Purkinje cell (primary cell): ENCODE measurements at places on chromosomes 3 and 15. TPM values are rescaled to one million over a fixed set of nuclear protein-coding genes. Genes with fewer than 3 reads are reported as not detected.

Gene ZDHHC19
- not detected in 2 replicates for polyA plus RNA-seq

Gene GRIP2
- polyA plus RNA-seq, result 0.36 and 1.6 TPM in 2 replicates

Gene NTRK3
- polyA plus RNA-seq, result 20.6 and 23.4 TPM in 2 replicates

Gene CCR1
- not detected in 2 replicates for polyA plus RNA-seq

Gene CD200R1
- 0.87 and 3.1 TPM in 2 replicates for polyA plus RNA-seq

Gene SPESP1
- polyA plus RNA-seq, result 2.8 and 22.1 TPM in 2 replicates

Gene CCDC12
- polyA plus RNA-seq, result 27.7 and 33.3 TPM in 2 replicates

Gene NR2F2
- polyA plus RNA-seq, result 38.7 and 46.0 TPM in 2 replicates

Gene LIPH
- polyA plus RNA-seq, result 0.28 and 0.52 TPM in 2 replicates

Gene CLDN16
- not detected in 2 replicates for polyA plus RNA-seq

Gene ZNF774
- polyA plus RNA-seq, result 2.7 TPM in 1 of 2 replicates, not detected in the other

Gene GP9
- not detected in 2 replicates for polyA plus RNA-seq

Gene RHOV
- 0.36 TPM in 1 of 2 replicates, not detected in the other for polyA plus RNA-seq

Gene USP13
- polyA plus RNA-seq, result 4.0 and 4.8 TPM in 2 replicates

Gene POMGNT2
- 14.3 and 14.7 TPM in 2 replicates for polyA plus RNA-seq

Gene DAPK2
- 0.29 and 0.46 TPM in 2 replicates for polyA plus RNA-seq

Gene WDR93
- 0.39 and 0.56 TPM in 2 replicates for polyA plus RNA-seq

Gene CRABP1
- 2.5 TPM in 1 of 2 replicates, not detected in the other for polyA plus RNA-seq

Gene PPM1L
- 20.3 and 23.6 TPM in 2 replicates for polyA plus RNA-seq

Gene GP5
- polyA plus RNA-seq, result not detected in 2 replicates

Gene EPHA3
- 3.9 and 7.2 TPM in 2 replicates for polyA plus RNA-seq

Gene TP53BP1
- 18.8 and 30.5 TPM in 2 replicates for polyA plus RNA-seq

Gene MCF2L2
- polyA plus RNA-seq, result 7.0 and 21.9 TPM in 2 replicates

Gene MB21D2
- 13.3 and 15.9 TPM in 2 replicates for polyA plus RNA-seq

Gene GOLGA6L7
- not detected in 2 replicates for polyA plus RNA-seq

Gene MRPL3
- 132 and 150 TPM in 2 replicates for polyA plus RNA-seq

Gene CELF6
- 2.3 and 3.5 TPM in 2 replicates for polyA plus RNA-seq

Gene MNS1
- 4.7 and 9.7 TPM in 2 replicates for polyA plus RNA-seq

Gene RAB5A
- 94.1 and 103 TPM in 2 replicates for polyA plus RNA-seq

Gene LRRC28
- 16.1 and 31.0 TPM in 2 replicates for polyA plus RNA-seq

Gene ISLR2
- 0.23 TPM in 1 of 2 replicates, not detected in the other for polyA plus RNA-seq

Gene GRAMD1C
- 2.7 and 20.1 TPM in 2 replicates for polyA plus RNA-seq

Gene CGGBP1
- 31.2 and 31.3 TPM in 2 replicates for polyA plus RNA-seq

Gene TICRR
- not detected in 2 replicates for polyA plus RNA-seq
